ENCODE measurements at places on chromosomes 13 and 19. TPM values are rescaled to one million over a fixed set of nuclear protein-coding genes. Genes with fewer than 3 reads are reported as not detected.

DNA sequence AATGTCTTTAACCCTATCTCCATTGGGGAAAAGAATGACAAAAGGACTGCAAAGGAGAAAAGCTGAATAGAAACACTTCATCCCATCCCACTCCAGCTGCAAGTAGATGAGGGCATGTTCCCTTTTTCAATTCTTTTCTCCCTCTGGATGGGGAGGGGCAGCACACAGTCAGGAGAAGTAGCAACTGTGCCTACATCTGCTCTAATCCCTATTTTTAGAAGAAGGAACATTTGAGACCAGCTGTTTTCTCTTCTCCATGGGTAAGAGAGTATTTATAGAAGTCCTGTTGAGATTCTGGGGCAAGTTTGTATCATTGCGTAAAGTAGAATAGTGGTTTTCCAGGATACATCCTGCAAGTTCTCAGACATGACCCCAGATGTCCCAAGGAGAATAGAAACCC is 9.3 kb upstream of the GTF3A start:
- no peak overlapping the region for H3K4me3 ChIP-seq
- no peaks in the 10 kb centered on the region for H3K36me3 ChIP-seq
- no peak overlapping the region for H3K27ac ChIP-seq
- no peaks in the 10 kb centered on the region for H3K4me1 ChIP-seq
- H3K27me3 ChIP-seq, result no peaks in the 10 kb centered on the region

GRCh38 chr19:9956956-9957355 is 20.6 kb upstream of the OLFM2 start:
- H3K4me3 ChIP-seq, result no peak overlapping the region
- H3K4me1 ChIP-seq, result no peaks in the 10 kb centered on the region
- no peaks in the 10 kb centered on the region for H3K36me3 ChIP-seq
- no peaks in the 10 kb centered on the region for H3K27me3 ChIP-seq
- DNase-seq, result no peak

GRCh38 chr19:49665036-49665350 is 664 bp downstream of the IRF3 start:
- H3K4me1 ChIP-seq, result peaks cover 34% of the 10 kb centered on the region
- H3K27ac ChIP-seq, result peak overlapping the region; percentile 73
- peak overlapping the region; percentile 91 for H3K4me3 ChIP-seq
- DNase-seq, result no peak
- peaks cover 25% of the 10 kb centered on the region for H3K36me3 ChIP-seq
- H3K27me3 ChIP-seq, result no peaks in the 10 kb centered on the region

DNA sequence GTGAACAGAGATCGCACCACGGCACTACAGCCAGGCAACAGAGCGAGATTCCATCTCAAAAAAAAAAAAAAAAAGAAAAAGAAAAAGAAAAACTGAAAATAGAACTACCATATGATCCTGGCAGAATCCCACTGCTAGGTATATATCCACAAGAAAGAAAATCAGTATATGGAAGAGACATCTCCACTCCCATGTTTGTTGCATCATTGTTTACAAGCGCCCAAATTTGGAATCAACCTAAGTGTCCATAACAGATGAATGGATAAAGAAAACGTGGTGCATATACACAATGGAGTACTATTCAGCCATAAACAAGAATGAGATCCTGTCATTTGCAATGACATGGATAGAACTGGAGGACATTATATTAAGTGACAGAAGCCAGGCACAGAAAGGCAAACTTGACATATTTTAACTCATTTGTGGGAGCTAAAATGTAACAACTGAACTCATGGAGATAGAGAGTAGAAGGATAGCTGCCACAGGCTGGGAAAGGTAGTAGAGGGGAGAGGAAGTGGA is 26.1 kb downstream of the DYRK1B start:
- no peaks in the 10 kb centered on the region for H3K36me3 ChIP-seq
- no peak for DNase-seq
- no peak overlapping the region for H3K4me3 ChIP-seq
- H3K27me3 ChIP-seq, result no peaks in the 10 kb centered on the region

DNA sequence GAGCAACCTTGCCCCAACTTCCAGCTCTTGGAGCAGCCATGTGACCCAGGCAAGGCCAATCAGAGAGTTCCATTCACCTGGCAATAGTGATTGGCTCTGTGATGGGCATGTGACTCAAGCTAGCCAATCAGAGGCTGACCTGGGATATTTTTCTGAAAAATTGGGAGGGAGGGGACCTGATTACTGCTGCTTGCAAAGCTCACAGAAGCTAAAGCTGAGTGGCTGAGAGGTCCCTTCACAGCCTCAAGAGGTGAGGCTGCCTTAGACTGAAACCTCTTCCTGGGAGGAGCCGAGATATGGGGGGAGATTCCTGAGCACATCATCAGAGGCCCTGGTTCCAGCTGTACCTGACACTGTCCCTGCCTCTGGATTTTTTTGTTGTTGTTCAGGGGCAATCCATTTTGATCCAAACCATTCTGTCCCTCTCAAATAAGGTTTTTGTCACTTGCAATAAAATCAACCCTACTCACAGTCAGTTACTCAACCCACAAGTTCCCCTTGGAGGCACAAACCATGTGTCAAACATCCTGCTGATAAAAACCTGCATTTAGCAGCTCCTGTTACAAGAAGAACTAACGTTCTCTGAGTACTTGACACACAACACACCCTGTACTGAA is 4.8 kb downstream of the CIB3 start:
- H3K27me3 ChIP-seq, result no peaks in the 10 kb centered on the region
- peak overlapping the region; percentile 85 for H3K27ac ChIP-seq
- peaks cover 38% of the 10 kb centered on the region for H3K4me1 ChIP-seq
- DNase-seq, result no peak
- no peak overlapping the region for H3K4me3 ChIP-seq
- no peaks in the 10 kb centered on the region for H3K36me3 ChIP-seq

GRCh38 chr19:46660008-46660517 is 919 bp downstream of the DACT3 start:
- H3K4me1 ChIP-seq, result peaks cover 29% of the 10 kb centered on the region
- H3K27me3 ChIP-seq, result peaks cover 28% of the 10 kb centered on the region
- DNase-seq, result no peak

GRCh38 chr13:46202188-46202795 is 9.4 kb upstream of the LRRC63 start:
- peak overlapping the region; percentile 49 for H3K27ac ChIP-seq
- no peak overlapping the region for H3K4me3 ChIP-seq
- H3K27me3 ChIP-seq, result no peaks in the 10 kb centered on the region

- no peaks in the 10 kb centered on the region for H3K36me3 ChIP-seq
- H3K27me3 ChIP-seq, result no peaks in the 10 kb centered on the region
- peak overlapping the region; percentile 20 for H3K27ac ChIP-seq
- DNase-seq, result no peak
These were observed 38.6 kb upstream of the ITM2B start for GRCh38 chr13:48194379-48194754.

DNA sequence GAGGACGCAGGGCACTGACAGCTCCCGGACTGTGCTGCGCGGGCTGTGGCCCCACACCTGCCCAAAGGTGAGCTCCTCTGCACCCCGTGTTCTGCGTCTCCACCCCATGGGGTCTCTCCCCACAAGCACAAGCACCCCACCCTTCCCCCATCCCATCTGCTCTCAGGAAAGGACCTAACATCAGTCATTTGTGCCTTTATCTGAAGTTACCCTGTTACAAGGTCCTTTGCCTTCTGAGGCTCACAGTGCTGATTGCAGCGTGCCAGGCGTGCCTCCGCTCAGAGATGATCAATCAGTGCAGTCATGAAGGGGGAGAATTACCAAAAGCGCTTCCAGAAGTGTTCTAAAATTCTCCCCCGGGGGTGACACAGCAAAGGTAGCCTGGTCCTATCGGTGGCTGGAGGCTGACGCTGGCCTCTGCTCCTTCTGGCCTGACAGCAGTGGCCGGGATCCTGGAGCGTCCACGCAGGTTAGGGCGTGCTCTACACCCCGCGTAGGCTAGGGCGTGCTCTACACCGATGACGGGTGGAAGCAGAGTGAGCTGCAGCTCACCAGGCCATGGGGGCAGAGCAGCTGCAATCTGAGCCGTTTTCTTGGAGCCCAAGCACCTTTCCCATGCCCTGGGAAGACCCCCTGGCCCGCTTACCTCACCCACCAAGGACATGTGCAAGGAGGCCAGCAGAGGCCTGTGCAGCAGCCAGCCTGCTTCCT is 84.7 kb upstream of the TM9SF2 start:
- no peak overlapping the region for H3K4me3 ChIP-seq
- peaks cover 80% of the 10 kb centered on the region for H3K4me1 ChIP-seq
- DNase-seq, result peak; percentile 54
- H3K27me3 ChIP-seq, result no peaks in the 10 kb centered on the region

GRCh38 chr13:32390048-32390447 is 37.9 kb downstream of the N4BP2L1 start:
- no peak overlapping the region for H3K4me3 ChIP-seq
- H3K4me1 ChIP-seq, result peaks cover 7% of the 10 kb centered on the region
- no peaks in the 10 kb centered on the region for H3K36me3 ChIP-seq
- no peak for DNase-seq

- no peak for DNase-seq
- no peaks in the 10 kb centered on the region for H3K27me3 ChIP-seq
- H3K27ac ChIP-seq, result no peak overlapping the region
These were observed 15.2 kb upstream of the TOMM40 start for GRCh38 chr19:44875666-44876451.

DNA sequence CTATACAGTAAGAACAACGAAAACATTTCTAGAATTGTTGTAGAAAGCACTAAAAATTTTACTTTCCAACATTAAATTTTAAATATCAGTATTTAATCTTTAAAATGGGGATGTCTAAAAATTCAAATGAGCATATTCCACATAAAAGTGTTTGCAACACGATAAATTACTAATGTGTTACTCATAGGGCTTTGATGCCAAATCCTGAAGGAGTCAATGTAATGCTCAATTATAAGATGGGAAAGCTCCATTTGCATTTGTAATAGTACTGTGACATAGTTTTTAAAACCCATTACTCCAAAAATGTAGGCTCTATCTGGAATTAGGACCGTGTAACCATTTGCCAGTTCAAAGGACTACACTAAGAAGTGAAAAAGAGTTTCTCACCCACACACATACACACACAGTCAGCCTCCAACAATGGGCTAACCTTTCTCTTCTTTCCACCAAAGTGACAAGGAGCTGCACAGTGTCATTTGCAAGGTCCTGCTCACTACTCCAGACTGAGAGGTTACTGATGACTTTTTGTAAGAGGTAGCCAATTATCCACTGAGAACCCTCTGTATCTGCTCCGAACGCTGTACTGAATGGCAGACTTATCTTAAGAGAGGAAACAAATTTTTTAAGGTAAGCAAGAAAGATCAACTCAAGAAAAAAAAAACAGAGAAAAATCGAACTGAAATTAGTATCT is 26.1 kb upstream of the EEF1AKMT1 start:
- no peaks in the 10 kb centered on the region for H3K4me1 ChIP-seq
- H3K27me3 ChIP-seq, result no peaks in the 10 kb centered on the region
- no peak overlapping the region for H3K27ac ChIP-seq
- no peak for DNase-seq
- peaks cover 27% of the 10 kb centered on the region for H3K36me3 ChIP-seq
- no peak overlapping the region for H3K4me3 ChIP-seq

- no peaks in the 10 kb centered on the region for H3K4me1 ChIP-seq
- DNase-seq, result no peak
- H3K27ac ChIP-seq, result no peak overlapping the region
- peaks cover 5% of the 10 kb centered on the region for H3K27me3 ChIP-seq
These were observed 423 bp downstream of the KLK8 start for GRCh38 chr19:51000981-51001380.

DNA sequence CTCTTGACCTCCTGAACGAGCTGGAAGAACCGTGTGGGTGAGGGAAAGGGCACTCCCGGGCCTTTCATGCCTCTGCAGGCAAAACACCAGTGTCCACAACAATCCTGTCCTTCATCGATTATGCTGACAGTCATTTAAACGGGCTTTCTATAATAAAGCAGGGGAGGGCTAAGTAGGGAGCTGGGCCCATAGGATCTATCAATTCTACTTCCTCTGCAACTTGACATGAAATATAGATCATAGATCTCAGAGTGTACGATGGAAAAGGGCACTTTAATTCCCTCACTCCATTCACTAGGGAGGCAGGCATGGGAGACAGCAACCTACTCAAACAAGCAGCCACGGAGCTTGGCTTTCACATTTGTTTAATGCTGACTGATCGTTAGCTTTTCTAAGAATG is 55.8 kb upstream of the WASF3 start:
- H3K4me1 ChIP-seq, result no peaks in the 10 kb centered on the region
- H3K27ac ChIP-seq, result no peak overlapping the region
- no peak for DNase-seq
- H3K27me3 ChIP-seq, result no peaks in the 10 kb centered on the region
- no peaks in the 10 kb centered on the region for H3K36me3 ChIP-seq
- H3K4me3 ChIP-seq, result no peak overlapping the region

- no peak overlapping the region for H3K27ac ChIP-seq
- no peaks in the 10 kb centered on the region for H3K4me1 ChIP-seq
These were observed 39.1 kb downstream of the TRPM4 start for GRCh38 chr19:49196527-49197240.

DNA sequence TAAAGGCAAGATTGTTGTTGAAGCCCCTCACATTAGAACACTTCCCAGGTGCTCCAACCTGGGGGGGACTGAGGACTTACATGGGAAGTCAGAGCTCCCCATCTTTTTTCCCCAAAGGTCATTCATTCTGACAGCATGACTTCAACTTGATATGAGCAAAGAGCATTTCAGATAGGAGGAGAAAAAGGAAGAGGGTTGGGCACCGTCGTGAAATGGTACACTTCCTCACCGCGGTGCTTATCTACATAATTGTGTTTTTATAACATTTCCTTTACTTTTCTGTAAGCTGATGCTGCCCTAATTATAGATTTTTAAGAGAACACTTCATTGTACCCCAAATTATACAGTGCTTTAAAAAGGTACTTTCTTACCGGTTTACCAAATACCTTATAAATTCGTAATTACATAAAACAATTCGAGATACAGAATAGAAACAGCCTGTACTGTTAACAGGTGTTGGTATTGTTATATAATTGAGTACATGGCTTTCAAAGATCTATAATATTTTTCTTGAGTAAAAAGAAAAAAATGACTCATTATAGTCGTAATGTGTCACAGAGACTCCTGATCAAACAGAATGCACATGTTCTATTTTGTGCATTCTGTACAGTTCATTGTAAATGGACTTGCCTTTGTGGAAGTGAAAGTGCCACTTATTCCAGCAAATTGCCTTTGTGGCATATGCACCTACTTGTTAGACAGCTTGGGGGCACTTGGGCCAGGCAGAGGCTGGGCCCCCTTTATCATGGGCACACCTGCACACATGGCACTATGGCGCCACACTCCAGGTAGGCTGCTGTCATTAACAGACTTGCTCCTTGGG is 81.8 kb downstream of the GGACT start:
- no peaks in the 10 kb centered on the region for H3K36me3 ChIP-seq
- peak overlapping the region; percentile 53 for H3K27ac ChIP-seq
- H3K4me1 ChIP-seq, result peaks cover 17% of the 10 kb centered on the region
- H3K4me3 ChIP-seq, result no peak overlapping the region

CFAP97D2 gene
- not detected for total RNA-seq

RPS28 gene
- total RNA-seq, result 1,403 TPM

CEACAM3 gene
- total RNA-seq, result 1.7 TPM

LILRA5 gene
- total RNA-seq, result 11.1 TPM

KIR2DL4 gene
- total RNA-seq, result 7.1 TPM

DMPK gene
- total RNA-seq, result 49.8 TPM

SIGLEC11 gene
- total RNA-seq, result not detected

SHC2 gene
- total RNA-seq, result 0.75 TPM

CBARP gene
- not detected for total RNA-seq

CEACAM8 gene
- not detected for total RNA-seq

CPT1C gene
- total RNA-seq, result 0.34 TPM
